ENCODE measurements at places on chromosomes 7 and 10. TPM values are rescaled to one million over a fixed set of nuclear protein-coding genes. Genes with fewer than 3 reads are reported as not detected.

GRCh38 chr7:117036053-117036669 lies 82.9 kb downstream of the ST7 start:
- no peak for DNase-seq

DNA sequence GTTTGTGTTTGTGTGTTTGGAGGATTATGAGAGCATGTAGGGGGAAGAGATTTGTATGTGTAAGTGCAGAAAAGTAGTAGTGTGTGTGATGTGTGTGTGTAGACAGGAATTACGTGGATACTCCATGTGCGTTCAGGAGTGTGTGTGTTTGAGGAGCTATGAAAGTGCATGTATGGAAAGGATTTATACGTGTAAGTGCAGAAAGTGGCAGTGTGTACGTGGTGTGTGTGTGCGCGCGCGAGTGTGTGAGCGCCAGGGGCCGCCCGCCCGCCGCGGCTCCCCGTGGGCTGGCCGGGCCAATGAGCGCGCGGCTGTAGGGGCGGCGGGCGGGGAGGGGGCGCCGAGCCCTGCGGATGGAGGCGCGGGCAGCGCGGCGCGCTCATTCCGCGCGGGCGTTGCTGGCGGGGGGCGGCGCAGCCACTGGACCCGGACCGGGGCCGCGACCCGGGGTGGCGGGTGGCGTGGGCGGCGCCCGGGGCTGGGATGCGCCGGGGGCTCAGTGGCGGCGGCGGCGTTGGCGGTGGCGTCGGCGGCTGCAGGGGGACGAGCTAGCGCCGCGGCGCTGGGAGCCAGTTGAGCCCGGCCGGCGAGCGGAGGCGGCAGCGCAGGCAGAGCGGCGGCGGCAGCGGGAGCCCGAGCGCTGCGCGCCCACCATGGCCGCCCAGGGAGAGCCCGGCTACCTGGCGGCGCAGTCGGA lies at the start of gene BICC1:
TSS of gene BICC1 (plus strand) at position 382 of the 697 bp plus-strand sequence. CDS start at position 654, 272 bp downstream.
- DNase-seq, result peak; percentile 85

GRCh38 chr10:97020452-97021400 lies 165.0 kb downstream of the SLIT1 start:
- DNase-seq, result peak; percentile 75

- no peak for DNase-seq
Measured at GRCh38 chr10:98377001-98377400, 38.0 kb downstream of the PYROXD2 start.

DNA sequence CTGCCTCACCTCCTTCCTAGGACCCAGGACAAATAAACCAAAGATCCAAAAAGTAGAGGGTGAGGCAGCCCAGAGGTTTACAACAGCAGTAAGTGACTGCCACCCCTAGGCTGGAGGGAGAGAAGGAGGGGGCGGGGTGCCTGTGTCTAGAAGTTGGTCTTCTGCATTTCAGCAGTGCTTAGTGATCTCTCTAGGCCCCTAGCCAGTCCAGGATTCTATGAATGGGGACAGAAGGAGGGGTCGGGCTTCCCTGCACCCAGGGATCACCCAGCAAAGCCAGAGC lies 62.8 kb upstream of the KDM7A start:
- DNase-seq, result no peak

- peak; percentile 54 for DNase-seq
Measured at GRCh38 chr7:11625669-11626068, 206.3 kb downstream of the THSD7A start.

GRCh38 chr7:5626498-5626897 lies 155.0 kb downstream of the RNF216 start:
- DNase-seq, result no peak

GRCh38 chr7:28272461-28272877 lies 91.9 kb upstream of the JAZF1 start:
- DNase-seq, result peak; percentile 29

DNA sequence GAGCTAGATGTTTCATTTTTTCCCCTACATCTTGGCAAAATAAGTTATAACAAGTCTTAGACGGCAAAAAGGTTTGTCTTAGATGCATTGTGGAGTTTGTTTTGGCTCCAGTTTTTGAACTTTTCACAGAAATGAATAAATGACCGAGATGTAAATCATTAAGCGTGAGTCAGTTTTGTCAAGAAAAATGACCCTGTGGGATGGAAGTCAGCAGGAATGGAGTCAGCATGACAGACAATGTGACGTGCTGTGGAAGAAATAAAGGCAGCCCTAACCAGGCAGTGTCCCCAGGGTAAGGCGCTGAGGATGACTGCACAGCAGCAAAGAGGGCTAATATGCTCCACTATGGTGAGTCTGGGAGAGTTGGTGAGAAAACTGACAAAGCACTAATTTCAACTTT lies 163.2 kb downstream of the NOC3L start:
- DNase-seq, result no peak

The SFXN3 gene
- total RNA-seq, result 25.9 TPM

The HABP2 gene
- not detected for total RNA-seq

- DNase-seq, result peak; percentile 57
Measured at GRCh38 chr10:65570143-65571010, 1355.5 kb upstream of the LRRTM3 start.

DNA sequence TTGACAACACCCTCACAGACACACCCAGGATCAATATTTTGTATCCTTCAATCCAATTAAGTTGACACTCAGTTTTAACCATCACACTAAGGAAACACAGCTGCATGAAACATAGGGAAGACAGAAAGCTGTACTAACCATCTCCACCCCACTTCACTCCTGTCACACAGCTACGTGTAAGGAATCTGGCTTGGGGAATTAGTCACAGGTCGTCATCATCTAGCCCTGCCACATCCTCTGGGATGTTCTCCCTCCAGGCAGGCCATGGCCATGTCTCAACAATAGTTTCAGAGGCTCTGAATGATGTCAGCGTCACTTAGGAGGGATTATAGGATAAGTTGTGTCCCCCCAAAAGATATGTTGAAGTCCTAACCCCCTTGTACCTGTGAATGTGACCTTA lies 10.8 kb upstream of the SEMA3C start:
- no peak for DNase-seq

The SORCS3 gene
- total RNA-seq, result not detected

GRCh38 chr7:108329514-108329913 lies 126.7 kb downstream of the NRCAM start:
- no peak for DNase-seq

DNA sequence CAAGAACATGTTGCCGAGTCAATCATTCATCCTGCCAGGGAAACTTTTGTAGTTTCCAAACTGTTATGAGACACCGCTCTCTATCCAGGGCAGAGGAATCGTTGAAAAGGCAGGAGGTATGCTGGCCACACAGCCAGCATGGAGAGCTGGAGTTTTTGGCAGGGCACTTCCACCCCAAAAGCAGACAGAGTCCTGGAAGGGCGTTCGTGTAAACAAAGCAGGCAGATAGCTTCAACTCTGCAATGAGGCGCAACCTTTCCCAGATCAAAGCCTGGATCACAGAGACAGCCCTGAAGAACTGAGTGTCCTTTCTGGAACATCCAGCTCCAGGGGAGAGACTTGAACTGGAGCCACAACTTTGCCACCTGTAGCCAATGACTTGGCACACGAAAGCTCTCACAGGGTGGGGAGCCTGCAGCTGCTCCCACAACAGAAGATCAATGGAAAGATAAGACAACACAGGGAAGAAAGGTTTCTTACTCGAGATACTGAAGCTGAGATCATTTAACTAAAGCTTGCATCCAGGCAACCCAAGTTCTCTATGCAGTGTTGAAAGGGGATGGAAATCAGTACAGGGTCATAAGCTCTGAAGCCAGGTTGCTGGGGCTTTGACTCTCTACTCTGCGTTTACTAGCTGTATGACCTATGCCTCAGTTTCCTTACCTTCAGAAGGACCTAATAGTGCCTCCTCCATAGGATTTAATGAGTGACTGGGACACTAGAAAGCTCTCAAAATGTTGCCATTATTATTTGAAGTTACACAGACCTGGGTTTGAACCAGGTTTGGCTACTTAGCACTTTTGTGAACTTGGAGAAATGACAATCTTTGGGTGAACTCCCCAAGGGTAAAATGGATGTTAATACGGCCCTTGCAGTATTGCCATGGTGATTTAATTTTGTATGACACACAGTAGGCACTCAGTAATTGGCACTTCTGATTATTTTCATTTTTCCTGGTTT lies 434.8 kb upstream of the NPVF start:
- DNase-seq, result peak; percentile 78

GRCh38 chr10:43396928-43397624 lies 11.9 kb downstream of the HNRNPF start:
- peak; percentile 95 for DNase-seq

- no peak for DNase-seq
Measured at GRCh38 chr10:86062198-86062550, 304.4 kb downstream of the GRID1 start.

DNA sequence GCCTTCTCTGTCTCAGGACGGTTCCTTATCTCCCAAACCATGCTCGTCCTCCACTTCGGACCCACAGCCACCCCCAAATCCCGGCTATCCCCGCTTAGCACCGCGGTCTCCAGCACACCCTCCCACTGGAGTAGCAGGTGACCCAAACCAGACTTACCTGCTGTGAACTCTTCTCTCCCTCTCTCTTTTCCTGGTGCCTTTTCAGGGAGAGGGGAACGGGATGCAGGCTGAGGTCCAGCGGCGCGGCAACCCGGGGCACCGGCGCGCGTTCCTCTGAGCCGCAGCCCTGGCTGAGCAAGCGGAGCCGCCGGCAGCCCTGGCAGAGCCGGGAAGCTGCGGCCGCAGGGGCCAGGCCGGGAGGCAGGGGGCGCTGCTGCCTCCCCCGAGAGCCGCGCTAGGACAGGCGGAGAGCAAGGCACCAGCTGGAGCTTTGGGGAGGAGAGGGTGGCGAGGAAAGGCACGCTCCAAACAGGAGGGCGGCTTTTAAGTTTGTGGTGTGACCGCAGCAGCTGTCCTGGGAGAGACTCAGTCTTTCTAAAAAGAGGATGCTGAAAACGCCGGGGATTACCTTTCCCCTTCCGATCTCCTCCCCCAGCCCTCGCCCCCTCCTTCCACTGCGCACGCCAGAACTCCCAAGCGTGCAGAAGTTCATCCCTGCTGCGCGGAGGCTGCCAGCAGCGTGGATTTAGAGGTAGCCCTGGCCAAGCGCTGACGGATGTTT lies at the start of gene SEMA3D:
TSS of gene SEMA3D (minus strand) at position 536 of the 721 bp plus-strand sequence. CDS start 65,165 bp downstream, outside the sequence.
- peak; percentile 77 for DNase-seq

DNA sequence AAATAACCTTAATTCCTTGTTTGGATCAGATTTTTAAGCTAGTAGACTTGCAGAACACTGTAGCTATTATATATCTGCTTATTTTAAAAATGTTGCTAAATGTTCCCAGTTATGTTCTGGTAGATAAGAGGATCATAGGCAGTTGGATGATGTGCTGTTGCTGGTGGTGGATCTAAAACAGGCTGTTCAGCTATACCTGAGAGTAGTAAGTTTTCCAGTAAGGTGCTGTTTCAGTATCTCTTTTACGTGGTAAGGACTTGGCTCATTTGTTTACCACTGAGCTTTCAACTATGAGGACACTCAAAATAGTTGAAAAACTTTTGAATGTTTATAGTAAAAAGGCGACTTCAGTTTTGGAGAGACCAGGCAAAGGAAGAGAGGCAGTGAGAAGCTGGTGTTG lies 180.9 kb downstream of the CDK14 start:
- DNase-seq, result no peak

DNA sequence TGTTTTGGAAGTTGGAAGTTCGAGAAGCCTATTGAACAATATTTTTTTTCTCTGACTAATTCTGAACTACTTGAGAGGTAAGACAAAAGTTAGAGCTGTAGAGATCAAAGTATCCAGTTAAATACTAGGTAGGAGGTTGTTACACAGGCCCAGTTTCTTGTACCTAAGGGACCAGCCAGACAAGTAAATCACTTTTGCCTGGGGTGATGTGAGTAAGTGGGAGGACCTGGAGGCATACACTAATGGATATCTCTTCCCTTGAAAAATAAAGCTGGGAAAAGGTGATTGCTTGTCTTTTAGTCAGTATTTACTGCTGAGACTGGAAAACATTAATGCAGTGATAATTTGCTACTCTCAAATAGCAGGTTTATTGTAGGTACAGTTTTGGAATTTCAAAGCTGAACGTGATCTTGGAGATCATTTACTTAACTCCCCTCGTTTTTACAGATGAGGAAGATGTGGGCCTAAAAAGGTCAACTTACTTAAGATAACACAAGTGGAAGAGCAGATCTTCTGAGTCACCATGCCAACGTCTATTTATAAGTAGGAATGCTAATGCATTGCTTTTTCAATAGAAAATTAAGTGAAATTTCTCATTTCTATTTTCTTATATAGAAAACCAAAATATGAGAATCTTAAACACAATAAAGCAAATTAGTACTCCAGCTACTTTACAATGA lies 181.3 kb downstream of the PPP1R9A start:
- DNase-seq, result no peak

- peak; percentile 88 for DNase-seq
Measured at GRCh38 chr10:89062861-89063260, 72.3 kb downstream of the FAS start.

DNA sequence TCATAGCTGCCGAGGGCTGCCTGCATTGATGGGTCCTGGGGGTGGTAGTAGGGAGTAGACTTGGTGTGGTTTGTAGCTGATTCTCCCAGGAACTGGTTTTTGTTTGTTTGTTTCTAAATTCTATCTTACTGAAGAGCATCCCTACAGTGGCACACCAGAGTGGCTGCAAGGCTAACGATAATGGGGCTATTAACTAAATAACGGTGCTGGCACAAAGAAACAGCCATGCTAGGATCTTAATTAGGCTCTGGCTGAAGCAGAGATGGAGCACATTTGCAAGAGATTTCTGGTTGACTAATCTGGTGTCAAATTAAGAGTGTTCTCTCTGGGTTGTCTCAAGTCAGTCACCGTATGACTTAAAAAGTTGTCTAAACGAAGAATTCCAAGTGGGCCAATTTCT lies 590.0 kb downstream of the NRG3 start:
- no peak for DNase-seq

DNA sequence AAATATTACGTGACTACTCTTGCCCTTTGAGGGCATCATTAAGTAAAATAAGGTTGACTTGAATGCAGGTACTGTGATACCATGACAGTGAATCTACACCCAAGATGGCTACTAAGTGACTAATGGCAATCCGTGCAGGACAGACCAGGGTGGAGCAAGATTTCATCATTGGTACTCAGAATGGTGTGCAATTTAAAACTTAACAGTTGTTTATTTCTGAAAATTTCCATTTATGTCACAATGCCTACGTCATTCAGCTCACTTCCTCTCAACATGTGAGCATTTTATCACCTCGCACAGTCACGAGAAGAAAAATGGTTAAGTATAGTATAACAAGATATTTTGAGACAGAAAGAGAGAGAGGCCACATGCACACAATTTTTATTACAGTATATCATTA lies 50.3 kb upstream of the MET start:
- DNase-seq, result no peak

Measured in right cardiac atrium (tissue), 5 donors.